ENCODE measurements at places on chromosomes 3 and 15. TPM values are rescaled to one million over a fixed set of nuclear protein-coding genes. Genes with fewer than 3 reads are reported as not detected.
A peak's percentile ranks its signal among the peaks of the same experiment; 100 is the strongest.

DNA sequence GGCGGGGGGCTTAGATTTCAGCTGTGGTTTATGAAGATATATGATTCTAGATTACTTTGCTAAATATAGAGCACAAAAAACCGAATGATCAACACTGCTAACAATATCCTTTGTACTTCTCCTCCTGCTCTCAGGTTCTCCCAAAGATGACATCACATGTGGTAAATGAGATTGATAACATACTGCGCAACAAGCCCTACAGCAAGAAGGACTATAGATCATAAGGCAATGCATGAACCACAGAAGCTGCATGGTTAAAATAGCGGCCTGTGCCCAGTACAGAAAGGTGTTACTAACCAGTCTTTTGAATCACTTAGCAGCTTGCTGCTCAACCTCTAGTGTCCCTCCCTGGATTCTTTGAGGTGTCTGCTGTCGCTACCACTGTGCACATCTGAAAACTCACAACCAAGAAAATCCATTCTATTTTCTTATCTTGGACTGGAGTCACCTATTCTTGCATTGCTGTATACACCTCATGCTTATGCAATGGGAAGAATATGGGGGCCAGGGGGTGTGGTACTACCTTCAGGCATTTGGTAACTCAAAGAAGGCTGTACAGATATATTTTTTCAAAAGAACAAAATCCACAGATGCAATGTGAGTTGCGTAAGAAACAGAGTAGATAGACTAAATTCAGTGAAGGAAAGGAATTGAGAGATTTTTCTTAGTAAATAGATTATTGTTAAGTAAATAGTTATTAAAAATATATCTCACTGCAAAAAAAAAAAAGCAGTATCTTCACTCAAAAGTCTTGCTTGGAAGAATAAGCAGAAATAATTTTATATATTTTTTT lies 18.2 kb downstream of the SSR3 start:
- peaks cover 7% of the 10 kb centered on the region for H3K36me3 ChIP-seq
- no peak overlapping the region for H3K27ac ChIP-seq
- H3K27me3 ChIP-seq: no peaks in the 10 kb centered on the region

- no peaks in the 10 kb centered on the region for H3K27me3 ChIP-seq
- no peak overlapping the region for H3K27ac ChIP-seq
- no peak overlapping the region for H3K4me3 ChIP-seq
These were observed 9.3 kb upstream of the ST8SIA2 start for GRCh38 chr15:92384381-92384780.

- H3K36me3 ChIP-seq: no peaks in the 10 kb centered on the region
- no peak overlapping the region for H3K27ac ChIP-seq
- H3K4me3 ChIP-seq: no peak overlapping the region
- peaks cover 84% of the 10 kb centered on the region for H3K27me3 ChIP-seq
- H3K4me1 ChIP-seq: no peaks in the 10 kb centered on the region
- no peak for DNase-seq
These were observed 12.0 kb downstream of the SEMA5B start for GRCh38 chr3:123015596-123015995.

- peak; percentile 3 for DNase-seq
- H3K27me3 ChIP-seq: peaks cover 14% of the 10 kb centered on the region
- H3K36me3 ChIP-seq: no peaks in the 10 kb centered on the region
These were observed 75.4 kb downstream of the CMTM8 start for GRCh38 chr3:32313723-32314473.

DNA sequence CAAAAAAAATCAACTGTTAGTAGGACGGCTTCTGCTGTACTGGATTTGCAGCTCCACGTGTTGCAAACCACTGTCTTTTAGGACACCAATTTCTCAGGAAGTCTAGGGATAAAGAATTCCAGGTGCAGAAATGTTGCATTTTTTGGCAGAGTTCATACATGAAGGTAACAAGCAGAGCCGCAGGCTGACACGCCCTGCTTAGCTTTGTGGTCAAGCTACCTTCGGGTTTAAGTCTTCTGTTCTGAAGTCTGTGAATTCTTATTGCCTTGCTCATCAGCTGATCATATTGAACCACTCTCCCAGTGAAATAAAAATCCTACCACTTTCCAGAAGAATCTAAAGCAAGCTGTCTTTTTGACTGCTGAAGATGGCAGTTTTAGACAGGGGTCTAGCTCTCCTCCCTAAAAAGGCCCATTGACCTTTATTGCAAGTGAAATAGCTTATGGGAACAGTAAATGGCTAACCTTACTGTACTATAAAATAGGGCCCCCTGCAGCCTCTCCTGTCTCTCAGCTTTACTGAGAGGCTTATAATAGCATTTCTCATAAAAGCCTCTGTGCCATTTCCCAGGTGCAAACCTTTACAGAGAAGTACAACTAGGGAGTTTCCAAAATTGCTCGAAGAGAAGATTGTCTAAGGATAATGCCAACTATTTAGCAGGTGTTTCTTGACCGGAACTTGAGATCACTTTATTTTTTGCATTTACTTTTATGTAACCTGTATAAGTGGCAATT lies 262.2 kb upstream of the IL12A start:
- no peaks in the 10 kb centered on the region for H3K27me3 ChIP-seq
- peaks cover 5% of the 10 kb centered on the region for H3K4me1 ChIP-seq
- peak; percentile 42 for DNase-seq
- no peaks in the 10 kb centered on the region for H3K36me3 ChIP-seq

DNA sequence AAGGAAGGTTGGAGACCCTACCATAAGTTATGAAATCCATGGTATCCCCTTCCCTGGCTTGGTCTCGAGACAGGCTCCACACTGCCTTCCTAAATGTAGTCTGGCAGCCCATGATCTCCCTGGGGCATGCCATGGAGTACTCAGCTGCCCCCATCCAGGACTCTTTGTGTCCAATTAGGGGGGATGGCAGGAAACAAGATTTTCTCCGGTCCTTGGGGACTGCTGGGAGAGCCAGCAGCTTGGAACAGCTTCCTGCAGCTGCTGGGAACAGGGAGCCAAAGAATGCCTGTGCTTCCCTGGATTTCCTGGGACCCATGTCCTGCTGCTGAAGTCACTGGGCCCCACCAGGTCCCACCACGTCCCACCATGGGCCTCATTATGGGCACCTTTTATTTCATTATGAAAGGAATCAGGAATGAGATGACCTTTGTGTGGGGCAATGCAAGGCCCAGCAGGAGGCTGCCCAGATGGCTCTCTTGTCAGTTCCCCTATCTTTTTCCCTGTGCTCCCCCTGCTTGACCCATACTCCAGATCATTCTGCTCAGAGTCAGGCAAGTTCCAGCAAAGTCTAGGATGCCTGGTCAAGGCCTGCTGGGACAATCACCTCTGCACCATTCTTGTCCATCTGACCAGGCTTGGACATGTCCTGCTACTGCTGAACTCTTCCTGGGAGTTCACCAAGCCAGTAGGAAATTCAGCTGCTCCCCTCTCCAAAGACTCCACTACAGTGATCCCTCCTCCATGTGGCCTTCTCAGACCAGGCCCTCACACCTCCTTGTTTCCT lies 15.0 kb upstream of the DAG1 start:
- H3K4me1 ChIP-seq: peaks cover 8% of the 10 kb centered on the region
- no peaks in the 10 kb centered on the region for H3K36me3 ChIP-seq
- H3K4me3 ChIP-seq: no peak overlapping the region
- no peak overlapping the region for H3K27ac ChIP-seq

DNA sequence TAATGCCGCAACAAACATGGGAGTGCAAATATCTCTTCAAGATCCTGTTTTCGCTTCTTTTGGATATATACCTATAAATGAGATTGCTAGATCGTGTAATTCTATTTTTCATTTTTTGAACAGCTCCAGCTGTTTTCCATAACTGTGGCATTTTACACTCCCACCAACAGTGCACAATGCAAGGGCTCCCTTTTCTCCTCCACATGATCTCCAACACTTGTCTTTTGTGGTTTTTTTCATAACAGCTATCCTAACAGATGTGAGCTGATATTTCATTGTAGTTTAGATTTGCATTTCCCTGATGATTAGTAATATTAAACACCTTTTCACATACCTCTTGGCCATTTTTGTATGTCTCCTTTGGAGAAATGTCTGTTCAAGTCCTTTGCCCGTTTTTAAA lies 58.6 kb upstream of the TJP1 start:
- no peak for DNase-seq
- H3K27me3 ChIP-seq: no peaks in the 10 kb centered on the region
- H3K4me1 ChIP-seq: peaks cover 12% of the 10 kb centered on the region
- no peak overlapping the region for H3K4me3 ChIP-seq

- H3K27ac ChIP-seq: peak overlapping the region; percentile 41
- peak; percentile 79 for DNase-seq
- H3K4me3 ChIP-seq: no peak overlapping the region
- H3K27me3 ChIP-seq: no peaks in the 10 kb centered on the region
- peaks cover 10% of the 10 kb centered on the region for H3K4me1 ChIP-seq
- H3K36me3 ChIP-seq: no peaks in the 10 kb centered on the region
These were observed 227.5 kb upstream of the COL8A1 start for GRCh38 chr3:99410789-99411311.

DNA sequence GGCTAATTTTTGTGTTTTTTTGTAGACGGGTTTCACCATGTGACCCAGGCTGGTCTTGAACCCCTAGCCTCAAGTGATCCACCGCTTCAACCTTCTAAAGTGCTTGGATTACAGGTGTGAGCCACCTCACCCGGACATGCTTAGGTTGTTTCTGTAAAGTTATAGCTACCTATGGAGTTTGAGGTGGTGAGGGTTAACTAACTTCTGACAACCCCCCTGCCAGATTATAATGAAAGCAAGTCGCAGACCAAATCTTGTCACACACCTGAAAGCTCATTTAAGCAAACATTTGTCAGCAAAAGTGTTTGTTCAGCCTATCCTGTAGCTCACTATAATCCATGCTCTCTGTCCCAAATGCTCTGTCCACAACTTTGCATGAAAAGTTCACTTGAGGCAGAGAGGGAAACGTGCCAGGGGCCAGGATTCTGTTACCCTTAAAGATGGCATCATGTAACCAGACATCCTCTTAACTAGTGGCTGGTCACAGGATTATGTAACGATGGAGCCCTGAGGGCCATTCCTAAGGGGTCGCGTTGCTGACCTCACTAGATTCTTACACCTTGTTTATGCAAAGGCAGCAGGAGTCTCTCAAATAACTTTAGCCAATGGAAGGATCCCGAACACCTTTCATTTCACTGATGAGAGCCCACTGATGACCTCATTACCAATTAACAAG lies 24.1 kb upstream of the SENP5 start:
- DNase-seq: no peak
- no peak overlapping the region for H3K4me3 ChIP-seq
- no peaks in the 10 kb centered on the region for H3K4me1 ChIP-seq
- no peaks in the 10 kb centered on the region for H3K36me3 ChIP-seq
- H3K27ac ChIP-seq: no peak overlapping the region
- no peaks in the 10 kb centered on the region for H3K27me3 ChIP-seq

- no peak overlapping the region for H3K27ac ChIP-seq
- peak; percentile 4 for DNase-seq
- H3K4me1 ChIP-seq: no peaks in the 10 kb centered on the region
- peaks cover 31% of the 10 kb centered on the region for H3K27me3 ChIP-seq
- H3K4me3 ChIP-seq: no peak overlapping the region
- H3K36me3 ChIP-seq: no peaks in the 10 kb centered on the region
These were observed 44.8 kb downstream of the KBTBD12 start for GRCh38 chr3:127959873-127960272.

DNA sequence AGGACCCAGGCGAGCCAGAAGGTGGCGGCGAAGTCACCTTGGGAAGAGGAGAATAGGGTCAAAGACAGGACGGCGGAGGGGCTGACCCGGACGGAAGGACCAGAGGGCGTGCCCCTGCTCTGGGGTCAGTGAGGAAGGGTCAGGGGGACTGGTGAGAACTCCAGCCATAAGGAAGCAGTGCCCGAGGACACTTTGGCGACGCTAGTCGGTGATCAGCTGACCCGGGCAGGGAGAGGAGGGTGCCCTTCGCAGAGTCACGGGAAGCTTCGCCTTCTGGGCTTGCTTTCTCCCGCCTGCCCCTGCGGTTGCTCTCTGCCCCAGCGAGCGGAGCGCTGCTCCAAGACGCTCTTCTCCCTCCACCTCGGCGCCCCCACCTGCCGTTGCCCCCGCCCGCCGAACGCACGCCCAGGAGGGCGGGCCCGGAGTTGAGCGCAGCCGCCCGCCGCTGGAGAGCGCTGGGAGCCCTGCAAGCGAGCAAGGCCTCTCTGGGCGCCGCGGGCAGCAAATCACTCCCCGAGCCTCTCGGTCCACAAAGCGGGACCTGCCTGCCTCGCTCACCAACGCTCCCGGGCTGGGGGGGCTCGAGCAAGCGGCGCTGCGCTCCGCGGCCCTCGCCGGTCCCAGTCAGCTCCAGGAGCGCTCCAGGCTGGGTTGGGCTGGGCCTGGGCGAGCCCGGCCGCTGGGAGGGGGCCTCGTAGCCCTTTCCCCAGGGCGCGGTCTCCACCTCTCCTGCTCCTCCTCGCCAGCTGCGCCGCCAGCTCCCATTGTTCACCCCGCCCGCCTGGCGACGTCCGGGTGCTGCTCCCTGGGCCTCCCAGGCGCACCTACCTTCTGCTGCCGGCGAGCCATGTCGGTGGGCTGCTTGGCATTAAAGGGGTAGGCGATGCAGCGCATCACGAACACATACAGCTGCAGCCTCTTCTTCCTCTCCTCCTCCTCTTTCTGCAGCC lies 1.2 kb downstream of the CADPS start:
- peaks cover 11% of the 10 kb centered on the region for H3K27me3 ChIP-seq
- no peaks in the 10 kb centered on the region for H3K4me1 ChIP-seq
- H3K27ac ChIP-seq: no peak overlapping the region

GRCh38 chr15:92082006-92082843 lies 228.7 kb downstream of the SLCO3A1 start:
- no peak overlapping the region for H3K4me3 ChIP-seq
- no peaks in the 10 kb centered on the region for H3K4me1 ChIP-seq
- H3K27me3 ChIP-seq: no peaks in the 10 kb centered on the region
- DNase-seq: peak; percentile 73

GRCh38 chr3:100988080-100988479 lies 5.1 kb downstream of the ABI3BP start:
- H3K27ac ChIP-seq: no peak overlapping the region
- DNase-seq: no peak
- H3K4me3 ChIP-seq: no peak overlapping the region
- H3K27me3 ChIP-seq: no peaks in the 10 kb centered on the region

- H3K4me3 ChIP-seq: no peak overlapping the region
- H3K36me3 ChIP-seq: no peaks in the 10 kb centered on the region
- DNase-seq: no peak
These were observed 33.5 kb upstream of the RBP1 start for GRCh38 chr3:139572847-139573672.

The CCR3 gene
- total RNA-seq: not detected

The IQCH gene
- 2.5 TPM for total RNA-seq

The GNL3 gene
- total RNA-seq: 66.0 TPM

The CKMT1A gene
- not detected for total RNA-seq

The MED12L gene
- 0.28 TPM for total RNA-seq

The EXD1 gene
- not detected for total RNA-seq

The TNNC1 gene
- 1.3 TPM for total RNA-seq

The REC114 gene
- not detected for total RNA-seq

The CCR8 gene
- total RNA-seq: not detected

Measured in IMR-90 (cell line).